ENCODE measurements at places on chromosomes 3 and 15. TPM values are rescaled to one million over a fixed set of nuclear protein-coding genes. Genes with fewer than 3 reads are reported as not detected.

The B3GALNT1 gene
- total RNA-seq: 89.6 TPM

The REC114 gene
- 3.4 TPM for total RNA-seq

The PHLDB2 gene
- total RNA-seq: 10.7 TPM

The SLCO2A1 gene
- total RNA-seq: 100 TPM

DNA sequence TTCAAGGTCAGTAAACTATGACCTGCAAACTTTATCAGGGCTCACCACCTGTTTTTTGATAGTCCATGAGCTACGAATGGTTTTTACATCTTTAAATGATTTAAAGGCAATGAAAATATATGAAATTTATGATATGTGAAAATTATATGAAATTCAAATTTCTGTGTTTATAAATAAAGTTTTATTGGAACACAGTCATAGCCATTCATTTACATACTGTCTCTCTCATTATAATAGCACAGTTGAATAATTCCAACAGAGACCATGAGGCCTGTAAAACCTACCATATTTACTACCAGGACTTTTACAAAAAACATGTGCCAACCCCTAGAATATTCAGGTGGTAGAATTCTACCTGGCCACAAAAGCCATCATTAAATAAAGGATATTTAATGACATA, 64.0 kb upstream of the XXYLT1 start:
- DNase-seq: no peak

DNA sequence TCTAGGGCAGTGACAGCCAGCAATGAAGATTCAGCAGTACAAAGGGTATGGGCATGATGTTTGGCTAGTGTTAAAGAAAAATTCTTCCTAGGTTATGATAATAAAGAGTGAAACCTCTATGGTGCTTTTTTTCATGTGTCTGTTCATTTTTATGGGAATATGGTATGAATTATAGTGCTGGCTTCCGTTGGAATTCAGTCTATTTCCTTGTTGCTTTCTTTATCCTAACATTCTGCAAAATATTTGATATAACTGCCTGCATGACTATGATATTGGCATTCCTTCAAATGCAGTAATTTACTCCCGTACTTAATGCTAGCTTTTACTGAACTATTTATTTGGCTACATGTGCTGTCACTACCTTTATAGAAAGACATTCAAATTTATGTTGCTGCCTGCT, 57.6 kb upstream of the ATP11B start:
- no peak for DNase-seq

DNA sequence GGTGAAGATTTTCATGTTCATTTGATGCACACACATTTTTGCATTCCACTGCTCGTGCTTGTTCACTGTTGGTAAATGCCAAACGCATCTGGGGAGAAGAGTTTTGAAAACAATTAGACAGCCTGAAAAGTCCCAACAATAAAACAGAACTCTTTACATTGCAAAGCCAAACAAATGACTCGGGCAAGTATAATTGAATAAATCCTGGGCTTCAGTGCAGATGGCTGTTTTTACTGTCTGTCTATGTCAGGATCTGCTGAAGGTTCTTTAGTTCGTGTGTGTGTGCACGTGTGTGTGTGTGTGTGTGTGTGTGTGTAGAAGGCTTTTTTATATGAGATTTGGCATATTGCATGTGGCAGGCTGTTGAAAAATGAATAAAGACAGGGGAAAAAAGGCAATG, 277.5 kb upstream of the CDIN1 start:
- no peak for DNase-seq

DNA sequence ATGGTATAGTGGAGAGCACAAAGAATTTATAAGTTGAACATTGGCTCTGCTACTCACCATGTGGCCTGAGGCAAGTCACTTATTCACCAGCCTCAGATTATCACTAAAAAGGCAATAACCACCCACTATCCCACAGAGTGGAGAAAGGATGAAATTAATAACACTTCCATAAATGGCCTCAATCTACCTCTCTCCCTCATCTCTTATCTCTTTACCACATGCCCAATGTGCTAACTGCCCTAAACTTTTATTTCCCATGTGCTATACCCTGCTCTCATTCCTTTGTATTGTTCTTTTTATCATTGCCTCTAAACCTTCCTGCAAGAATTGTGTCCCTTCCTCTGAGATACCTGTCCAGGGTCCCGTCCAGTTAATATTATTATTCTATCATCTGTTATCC, 26.0 kb downstream of the SLC12A6 start:
- DNase-seq: no peak

- DNase-seq: no peak
These were observed 468.5 kb downstream of the NLGN1 start for GRCh38 chr3:173865900-173866498.

GRCh38 chr3:152595975-152596821, 238.7 kb upstream of the P2RY1 start:
- peak; percentile 74 for DNase-seq

DNA sequence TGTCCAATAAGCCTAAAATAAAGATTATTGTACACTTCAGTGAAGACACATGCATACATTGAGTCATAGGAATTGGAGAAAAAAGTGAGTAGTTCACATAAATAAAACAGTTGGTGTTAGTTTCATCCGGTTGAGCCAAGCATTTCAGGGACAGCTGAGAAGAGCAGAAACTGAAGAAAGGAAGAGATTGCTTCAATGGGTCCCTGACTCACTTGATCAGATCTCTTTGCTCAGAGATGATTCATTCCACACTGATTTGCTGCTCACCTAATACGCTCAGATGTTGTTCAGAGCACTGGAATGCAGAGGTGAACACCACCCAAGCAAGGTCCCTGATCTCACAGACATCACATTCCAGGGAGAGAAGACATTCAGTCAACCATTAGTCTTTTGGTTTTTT, 93.7 kb downstream of the RAD18 start:
- no peak for DNase-seq

GRCh38 chr15:70089692-70089971, 8.1 kb downstream of the TLE3 start:
- no peak for DNase-seq

- DNase-seq: no peak
These were observed 31.5 kb downstream of the RTP1 start for GRCh38 chr3:187228740-187229139.

DNA sequence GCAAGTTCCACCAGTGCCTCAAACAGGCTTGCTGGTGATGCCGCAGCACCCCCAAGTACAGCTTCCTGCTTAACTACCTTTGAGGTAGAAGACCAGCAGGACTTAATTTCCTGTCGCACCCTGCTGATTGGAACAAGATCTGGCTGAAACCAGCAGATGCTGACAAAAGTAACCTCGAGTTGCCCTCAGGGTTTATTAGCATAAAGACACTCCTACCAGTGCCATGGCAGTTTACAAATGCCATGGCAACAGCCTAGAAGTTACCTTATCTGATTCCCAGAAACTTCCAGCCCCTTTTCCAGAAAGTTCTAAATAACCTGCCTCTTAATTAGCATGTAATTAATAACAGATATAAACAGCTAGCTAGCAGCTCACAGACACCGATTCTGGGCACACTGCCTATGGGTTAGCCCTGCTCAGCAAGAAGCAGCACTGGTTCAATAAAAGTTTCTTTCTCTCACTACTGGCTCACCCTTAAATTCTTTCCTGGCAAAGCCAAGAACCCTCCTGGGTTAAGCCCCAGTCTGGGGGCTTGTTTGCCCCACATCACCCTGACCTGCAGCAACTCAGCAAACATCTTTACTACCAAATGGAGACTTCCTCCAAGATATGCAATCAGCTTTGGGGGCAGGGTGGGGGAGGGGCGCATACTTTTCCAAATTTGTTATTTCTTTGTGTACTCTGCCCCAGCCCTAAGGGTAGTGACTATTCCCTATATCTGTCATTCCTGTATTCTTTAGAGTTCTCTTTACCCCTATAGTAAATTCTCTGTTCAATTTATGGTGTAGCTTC, 54.2 kb downstream of the MAP4 start:
- DNase-seq: no peak

- no peak for DNase-seq
These were observed 180.0 kb downstream of the CBLB start for GRCh38 chr3:105688821-105689220.

DNA sequence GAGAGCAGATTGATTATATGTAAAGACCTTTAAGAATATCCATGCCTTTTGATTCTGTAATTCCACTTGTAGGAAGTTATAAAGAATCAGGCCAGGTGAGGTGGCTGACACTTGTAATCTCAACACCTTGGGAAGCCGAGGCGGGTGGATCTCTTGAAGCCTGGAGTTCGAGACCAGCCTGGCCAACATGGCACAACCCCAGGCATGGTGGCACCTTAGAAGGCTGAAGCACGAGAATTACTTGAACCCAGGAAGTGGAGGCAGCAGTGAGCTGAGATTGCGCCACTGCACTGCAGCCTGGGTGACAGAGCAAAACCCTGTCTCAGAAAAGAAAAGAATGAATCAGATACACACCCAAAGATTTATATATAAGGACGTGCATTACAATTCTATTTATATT, 33.9 kb downstream of the HRH1 start:
- DNase-seq: no peak

GRCh38 chr3:56819016-56819809, 17.5 kb upstream of the ARHGEF3 start:
- no peak for DNase-seq

- DNase-seq: no peak
These were observed 156.9 kb upstream of the PRICKLE2 start for GRCh38 chr3:64382153-64382552.

DNA sequence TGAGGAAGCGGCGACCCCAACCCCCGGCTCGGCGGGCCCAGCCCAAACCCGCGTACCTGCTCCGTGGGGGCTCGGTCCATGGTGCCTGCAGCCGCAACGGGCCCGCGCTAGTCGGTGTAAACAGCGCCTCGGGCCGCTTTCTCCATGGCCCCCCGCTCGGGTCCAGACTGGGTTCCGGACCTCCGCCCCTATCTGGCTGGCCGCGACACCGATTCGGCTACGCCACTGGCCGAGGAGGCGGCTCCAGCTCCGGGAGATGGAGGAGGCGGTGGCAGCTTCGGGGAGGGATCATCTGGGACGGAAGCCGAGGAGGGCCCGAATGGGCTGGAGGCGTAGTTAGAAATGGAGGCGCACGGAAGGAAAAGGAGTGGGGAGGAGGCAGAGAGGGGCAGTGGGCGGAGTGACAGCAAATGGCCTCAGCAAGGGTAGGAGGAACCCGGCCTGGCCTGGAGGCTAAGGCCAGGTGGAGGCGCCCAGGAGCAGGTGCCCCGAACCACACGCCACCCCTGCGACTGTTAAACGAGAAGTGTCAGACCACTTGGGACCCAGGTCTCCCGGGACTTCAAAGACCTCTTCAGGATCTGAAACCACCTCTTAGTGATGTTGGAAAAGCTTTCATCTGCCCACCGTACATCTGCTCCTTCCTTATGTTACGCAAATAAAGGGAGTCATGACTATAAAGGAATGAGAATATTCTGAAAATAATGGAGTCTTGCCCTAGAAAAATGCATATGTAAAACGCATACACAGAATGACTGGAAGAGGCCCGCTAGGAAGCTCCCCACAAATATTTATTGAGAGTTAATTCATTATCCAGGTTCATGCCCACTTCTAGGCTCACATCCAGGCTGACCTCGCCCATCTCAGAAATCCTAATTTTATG, at the start of gene SECISBP2L:
SECISBP2L (minus strand) TSS at position 227 of the 883 bp plus-strand sequence; CDS start at position 80, 147 bp downstream.
- DNase-seq: peak; percentile 97

GRCh38 chr3:126900859-126901540, 81.9 kb upstream of the PLXNA1 start:
- DNase-seq: no peak

GRCh38 chr3:190519886-190520285, 6.0 kb downstream of the IL1RAP start:
- no peak for DNase-seq

GRCh38 chr3:55014081-55014480, 86.2 kb upstream of the LRTM1 start:
- no peak for DNase-seq

- no peak for DNase-seq
These were observed 142.2 kb downstream of the SMAD6 start for GRCh38 chr15:66844041-66844746.

DNA sequence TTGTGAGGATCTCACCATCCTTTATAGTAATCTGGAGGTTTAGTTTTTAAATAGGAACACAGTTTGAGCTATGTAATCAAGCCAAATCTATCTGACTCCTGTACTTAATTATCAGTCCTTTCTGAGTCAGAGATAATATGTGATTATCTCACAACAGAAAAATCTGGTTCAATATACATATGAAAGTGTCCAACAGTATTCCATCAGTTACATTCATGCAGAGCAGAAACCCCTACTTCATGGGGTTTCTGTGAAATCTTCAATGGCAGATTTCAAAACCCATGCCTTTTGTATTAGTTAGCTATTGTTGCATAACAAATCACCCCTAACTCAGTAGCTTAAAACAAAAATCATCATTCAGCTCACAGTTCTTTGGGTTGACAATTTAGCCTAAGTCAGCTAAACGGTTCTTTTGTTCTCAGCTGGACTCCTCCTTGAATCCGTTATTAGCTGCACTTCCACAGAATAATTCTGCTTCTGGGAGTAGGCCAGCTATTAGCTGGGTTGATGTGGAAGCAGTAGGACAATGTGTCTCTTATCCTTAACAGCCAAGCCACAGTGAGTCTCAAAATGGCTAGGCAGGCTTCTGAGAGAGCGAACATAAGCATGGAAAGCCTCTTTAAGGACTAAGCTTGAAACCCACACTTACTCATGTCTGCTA, 42.9 kb upstream of the ARPP21 start:
- DNase-seq: no peak

DNA sequence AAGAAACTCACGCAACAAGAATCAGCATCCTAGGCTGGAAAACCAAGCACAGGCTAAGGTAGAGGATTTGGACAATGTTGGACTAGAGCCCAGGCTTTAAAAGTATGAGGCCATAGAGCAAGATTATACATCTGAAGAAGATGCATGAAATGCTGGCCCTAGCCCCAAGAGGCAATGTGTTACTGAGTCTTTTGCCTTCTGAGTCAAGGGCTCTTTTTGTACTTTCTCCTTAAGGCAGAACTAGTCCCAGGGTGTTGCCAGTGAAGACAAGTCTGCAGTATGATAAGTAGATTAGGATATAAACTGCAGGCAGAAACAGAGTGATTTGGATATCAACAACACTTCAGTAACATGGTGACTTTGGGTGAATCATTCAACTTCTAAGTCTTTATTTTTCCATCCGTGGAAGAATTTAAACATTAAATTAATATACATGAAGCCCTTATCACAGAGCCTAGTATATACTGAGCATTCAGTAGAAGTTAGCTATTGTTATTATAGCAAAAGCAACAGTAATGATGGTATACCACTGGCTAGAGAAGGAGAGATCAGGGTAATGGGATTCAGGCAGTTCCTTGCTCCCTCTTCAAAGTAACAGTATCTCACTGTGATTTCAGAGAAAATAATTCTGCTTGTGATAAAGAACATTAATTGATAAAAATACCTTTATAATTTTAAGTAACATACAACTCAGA, 99.9 kb upstream of the MLF1 start:
- DNase-seq: no peak

- no peak for DNase-seq
These were observed 12.0 kb downstream of the SNRK start for GRCh38 chr3:43298292-43298691.

DNA sequence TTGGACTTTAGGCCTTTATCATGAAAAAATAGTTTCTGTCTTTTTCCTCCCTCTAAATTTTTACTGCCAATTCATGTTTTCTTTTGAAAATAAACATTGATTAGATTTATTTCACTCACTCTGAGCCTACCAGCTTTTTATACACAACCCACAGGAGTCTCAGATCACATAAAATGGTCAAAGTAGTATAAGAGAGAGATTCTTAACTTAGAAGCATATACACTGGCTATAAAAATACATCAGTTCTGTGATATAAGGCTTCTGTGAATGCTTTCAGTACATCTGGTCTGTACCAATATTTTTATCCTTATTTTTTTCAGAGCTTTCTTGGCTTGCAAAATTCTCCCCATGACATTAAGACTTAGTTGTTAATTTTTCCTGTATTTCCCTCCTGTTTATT, 117.0 kb upstream of the PTX3 start:
- DNase-seq: no peak
